ENCODE measurements at places on chromosomes 4 and X.

GRCh38 chrX:15576019-15576418, 24.7 kb downstream of the ACE2 start:
- no peak for DNase-seq

- no peak for DNase-seq
Observed at GRCh38 chr4:169604131-169604900, 8.1 kb downstream of the NEK1 start.

GRCh38 chr4:162931286-162931685, 235.4 kb downstream of the NAF1 start:
- no peak for DNase-seq

DNA sequence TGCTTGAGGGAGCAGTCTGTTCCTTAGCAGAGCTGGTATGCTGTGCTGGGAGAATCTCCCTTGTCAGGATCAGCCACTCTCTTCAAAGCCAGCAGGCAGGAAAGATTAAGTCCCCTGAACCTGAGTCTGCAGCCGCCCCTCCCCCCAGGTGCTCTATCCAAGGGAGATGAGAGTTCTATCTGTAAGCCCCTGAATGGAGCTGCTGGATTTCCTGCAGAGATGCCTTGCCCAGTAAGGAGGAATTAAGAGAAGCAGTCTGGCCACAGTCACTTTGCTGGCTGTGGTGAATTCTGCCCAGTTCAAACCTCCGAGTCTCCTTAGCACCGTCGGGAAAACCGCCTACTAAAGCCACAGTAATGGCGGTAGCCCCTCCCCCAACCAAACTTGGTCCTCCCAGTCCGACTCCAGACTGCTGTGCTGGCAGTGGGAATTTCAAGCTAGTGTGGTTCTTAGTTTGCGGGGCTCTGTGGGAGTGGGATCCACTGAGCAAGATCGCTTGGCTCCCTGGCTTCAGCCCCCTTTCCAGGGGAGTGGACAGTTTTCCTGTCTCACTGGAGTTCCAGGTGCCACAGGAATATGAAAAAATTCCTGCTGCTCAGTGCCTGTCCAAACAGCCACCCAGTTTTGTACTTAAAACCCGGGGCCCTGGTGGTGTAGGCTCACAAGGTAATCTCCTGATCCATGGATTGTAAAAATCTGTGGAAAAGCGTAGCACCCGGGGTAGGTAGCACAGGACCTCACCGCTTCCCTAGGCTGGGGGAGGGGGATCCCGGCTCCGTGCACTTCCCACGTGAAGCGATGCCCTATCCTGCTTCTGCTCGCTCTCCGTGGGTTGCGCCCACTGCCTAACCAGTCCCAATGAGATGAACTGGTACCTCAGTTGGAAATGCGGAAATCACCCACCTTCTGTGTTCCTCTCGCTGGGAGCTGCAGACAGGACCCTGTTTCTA, 38.0 kb downstream of the RAB28 start:
- DNase-seq: no peak

- DNase-seq: no peak
Observed at GRCh38 chr4:141840299-141840986, 204.1 kb downstream of the IL15 start.

DNA sequence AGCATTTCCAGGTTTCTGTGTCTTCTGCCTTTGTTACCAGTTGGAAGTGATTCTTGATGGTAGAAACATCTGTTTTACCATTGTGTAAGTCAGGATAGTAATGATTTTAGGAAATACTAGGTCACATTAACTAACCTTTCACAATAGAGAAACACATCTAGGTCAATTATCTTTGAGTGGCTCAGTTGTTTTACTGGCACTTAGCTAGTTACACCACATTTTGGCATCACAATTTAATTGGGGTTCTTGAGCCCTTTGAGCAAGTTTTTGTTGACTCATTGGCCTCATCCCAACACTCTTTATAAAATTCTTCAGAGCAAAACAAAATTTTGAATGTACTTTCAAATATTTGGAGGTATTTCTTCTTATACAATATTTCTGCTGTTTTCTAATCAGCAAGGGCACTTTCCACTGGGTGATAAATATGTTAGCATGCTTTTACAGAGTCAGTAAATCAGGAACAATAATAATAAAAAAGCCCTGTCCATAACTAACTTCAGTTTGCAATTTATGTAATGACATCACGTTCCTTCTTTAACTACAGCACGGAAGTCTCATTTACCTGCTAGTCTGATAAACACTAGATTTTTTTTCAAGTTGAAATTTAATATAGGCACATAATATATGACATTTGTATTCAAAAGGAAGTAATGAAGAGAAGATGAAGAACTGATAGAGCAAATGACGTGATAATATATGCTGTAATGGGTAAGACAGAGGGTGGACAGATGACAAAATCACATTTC, 64.8 kb upstream of the GK2 start:
- no peak for DNase-seq

GRCh38 chrX:72123471-72124185, 8.1 kb downstream of the RTL5 start:
- DNase-seq: no peak

GRCh38 chr4:105712766-105713165, 4.2 kb downstream of the GSTCD start:
- DNase-seq: no peak

GRCh38 chr4:60344908-60345307, 855.2 kb upstream of the ADGRL3 start:
- DNase-seq: no peak

DNA sequence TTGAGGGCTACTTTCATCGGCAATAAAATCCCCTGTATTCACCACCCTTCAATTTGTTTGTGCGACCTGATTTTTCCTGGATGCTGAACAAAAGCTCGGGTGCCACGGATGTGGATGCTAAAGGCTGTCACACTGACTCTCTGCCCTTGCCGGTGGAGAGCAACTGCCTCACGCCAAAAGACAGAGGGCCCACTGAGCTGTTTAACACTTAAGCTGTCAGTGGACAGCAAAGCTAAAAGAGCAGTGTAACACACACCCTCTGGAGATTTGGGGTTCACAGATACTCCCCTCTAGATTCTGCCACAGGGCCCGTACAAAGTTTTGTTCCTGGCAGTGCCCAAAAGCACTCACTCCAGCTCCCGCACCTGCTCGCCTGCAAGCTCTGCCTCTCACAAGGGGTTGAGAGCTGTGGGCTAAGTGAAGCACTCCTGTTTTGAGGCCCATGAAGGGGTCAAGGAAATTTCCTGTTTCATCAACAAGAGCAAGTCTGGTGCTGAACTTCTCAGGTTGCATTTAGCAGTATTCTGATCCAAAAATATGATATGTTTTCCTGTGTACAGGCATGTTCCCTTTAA, 1571.9 kb downstream of the ADGRL3 start:
- no peak for DNase-seq

DNA sequence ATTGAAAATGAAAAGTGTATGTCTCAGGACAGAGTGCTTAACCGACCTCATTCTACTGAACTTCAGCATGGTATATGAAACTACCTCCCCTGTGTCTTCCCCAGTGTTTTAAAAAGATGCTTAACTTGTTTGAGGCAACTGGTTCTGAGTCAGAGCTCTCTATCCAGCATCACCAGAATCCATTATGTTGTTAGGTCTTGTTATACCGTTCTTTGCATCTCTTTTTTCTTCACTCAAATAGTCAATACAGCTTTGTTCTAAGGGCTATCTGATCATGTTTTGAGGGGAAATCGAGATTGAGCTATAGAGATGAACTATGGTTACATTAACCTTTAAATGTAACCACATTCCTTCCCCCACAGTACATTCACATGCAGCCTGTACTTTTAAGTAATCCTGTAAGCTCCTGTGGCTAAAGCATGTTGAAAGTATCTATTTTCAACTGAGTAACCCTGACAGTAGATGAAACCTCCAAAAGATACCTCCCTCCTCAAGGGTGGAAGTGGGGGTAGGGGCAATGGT, 514.4 kb downstream of the RPA4 start:
- no peak for DNase-seq

GRCh38 chrX:153875391-153876111, 10.4 kb downstream of the L1CAM start:
- DNase-seq: peak; percentile 55

- DNase-seq: no peak
Observed at GRCh38 chr4:37938208-37938607, 22.0 kb upstream of the PTTG2 start.

DNA sequence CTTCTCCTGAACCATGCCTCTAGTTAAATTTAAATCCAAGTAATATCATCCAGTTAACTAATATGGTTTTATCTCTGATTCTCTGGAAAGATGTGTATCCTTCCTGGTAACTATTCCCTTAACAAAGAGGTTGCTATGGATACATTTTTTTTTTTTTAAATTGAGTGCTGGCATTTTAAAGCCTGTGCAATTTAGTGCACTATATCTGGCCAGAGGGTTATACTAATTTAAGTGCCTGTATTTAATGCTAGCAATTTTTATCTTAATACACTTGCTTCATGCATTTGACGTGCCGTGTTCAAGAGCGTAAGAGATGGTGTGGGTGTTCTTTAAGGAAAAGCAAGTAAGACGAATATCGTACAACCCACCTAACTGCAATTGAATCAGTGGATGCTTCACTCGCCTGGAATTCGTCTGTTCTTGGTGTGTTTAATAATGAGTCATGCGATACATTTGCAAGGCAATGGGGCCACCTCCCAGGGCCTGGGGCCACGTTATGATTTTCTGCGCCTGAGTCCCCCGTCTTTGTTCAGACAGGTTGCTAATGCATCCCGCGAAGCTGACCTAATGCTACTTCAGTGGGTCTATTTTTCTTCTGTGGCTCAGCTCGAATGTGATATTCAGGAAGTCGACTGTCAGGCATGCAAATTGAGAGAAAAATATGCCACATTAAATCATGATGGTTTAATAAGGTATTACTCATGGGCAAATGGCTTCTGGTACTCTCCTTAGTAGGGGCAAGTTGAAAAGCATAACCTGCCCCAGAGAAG, 14.2 kb upstream of the MID1 start:
- DNase-seq: no peak

DNA sequence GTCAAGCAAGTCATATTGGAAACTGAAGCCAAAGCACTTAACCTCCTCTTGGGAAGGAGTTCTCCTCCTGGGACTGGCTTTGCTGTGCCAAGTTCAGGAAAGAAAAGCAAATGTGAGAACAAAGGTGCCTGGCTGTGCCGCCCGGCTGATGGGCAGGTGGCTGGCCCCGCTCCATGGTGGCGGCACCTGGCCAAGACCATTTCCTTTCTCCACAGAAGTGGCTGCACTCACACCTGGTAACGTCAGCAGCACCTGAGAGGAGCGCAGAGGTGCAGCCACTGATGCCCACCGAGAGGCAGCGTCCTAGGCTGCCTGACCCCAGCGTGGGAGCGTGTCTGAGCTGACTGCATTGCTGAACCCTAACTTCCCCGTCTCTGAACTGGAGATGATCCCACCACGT, 54.3 kb downstream of the DCTD start:
- no peak for DNase-seq

All from stimulated activated CD8-positive, alpha-beta memory T cell treated with anti-CD3 and anti-CD28 coated beads, Interleukin-2, amount 100 ng/mL, for 1 hour (primary cell).